CD4-positive, alpha-beta T cell treated with Interferon gamma for 1 hour (primary cell): ENCODE measurements at places on chromosomes 13 and 19.
A peak's percentile ranks its signal among the peaks of the same experiment; 100 is the strongest.

DNA sequence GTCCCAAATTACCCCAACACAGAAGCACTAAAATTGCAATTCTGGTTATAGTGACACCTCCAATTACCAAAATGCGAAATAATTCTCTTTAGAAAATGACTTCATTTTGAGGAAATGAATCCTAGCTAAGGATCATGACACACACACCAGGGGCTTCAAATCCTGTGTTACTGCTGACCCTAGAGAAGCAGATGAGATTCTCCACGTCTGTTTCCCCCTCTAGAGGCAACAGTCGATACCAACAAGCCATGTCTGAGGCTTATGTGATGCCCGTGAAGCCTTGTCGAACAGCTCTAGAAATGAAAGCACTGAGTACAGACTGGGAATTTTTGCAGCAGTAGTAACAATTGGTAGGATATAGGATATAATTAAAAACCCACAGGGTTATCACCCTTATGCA lies 153.6 kb upstream of the TMTC4 start:
- no peak for DNase-seq

DNA sequence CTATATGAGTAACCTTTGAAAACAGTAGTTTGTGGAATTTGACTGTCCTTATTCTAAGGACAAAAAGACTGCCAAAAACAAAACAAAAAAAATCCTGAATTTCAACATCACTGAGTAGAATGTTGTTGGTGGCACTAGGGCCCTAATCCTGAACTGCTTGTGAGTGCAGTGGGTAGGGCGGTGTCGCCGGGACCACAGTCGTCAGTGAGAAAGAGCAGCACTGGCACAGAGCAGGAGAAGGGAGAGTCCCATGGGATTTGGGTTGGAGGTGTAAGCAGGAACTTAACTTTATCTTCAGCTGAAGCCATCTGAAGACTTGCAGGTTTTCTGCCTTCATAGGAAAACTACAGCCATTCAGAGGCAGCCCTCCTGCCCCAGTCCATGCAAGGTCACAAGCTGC lies 5.6 kb downstream of the PCID2 start:
- no peak for DNase-seq

DNA sequence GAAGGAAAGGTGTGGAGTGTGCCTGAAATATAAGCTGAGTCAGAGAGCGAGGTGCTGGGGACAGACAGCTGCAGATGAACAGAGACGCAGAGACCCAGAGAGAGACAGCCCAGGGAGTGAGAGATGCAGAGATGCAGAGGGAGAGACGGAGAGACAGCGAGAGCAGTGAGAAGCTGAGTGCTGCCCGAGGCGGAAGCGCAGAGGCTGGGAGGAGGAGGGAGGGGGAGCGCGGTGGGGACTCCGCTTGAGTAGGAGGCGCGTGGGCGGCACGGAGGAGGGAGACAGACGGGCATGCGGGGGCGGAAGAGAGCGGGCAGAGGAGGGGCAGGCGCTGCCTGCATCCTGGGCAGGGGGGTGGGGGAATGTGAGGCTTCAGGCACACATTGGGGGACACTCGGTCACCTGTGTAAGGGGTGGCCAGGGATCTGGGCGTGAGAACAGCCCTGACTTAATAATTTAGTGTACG lies 25.7 kb downstream of the SLC8A2 start:
- DNase-seq, result peak; percentile 72

DNA sequence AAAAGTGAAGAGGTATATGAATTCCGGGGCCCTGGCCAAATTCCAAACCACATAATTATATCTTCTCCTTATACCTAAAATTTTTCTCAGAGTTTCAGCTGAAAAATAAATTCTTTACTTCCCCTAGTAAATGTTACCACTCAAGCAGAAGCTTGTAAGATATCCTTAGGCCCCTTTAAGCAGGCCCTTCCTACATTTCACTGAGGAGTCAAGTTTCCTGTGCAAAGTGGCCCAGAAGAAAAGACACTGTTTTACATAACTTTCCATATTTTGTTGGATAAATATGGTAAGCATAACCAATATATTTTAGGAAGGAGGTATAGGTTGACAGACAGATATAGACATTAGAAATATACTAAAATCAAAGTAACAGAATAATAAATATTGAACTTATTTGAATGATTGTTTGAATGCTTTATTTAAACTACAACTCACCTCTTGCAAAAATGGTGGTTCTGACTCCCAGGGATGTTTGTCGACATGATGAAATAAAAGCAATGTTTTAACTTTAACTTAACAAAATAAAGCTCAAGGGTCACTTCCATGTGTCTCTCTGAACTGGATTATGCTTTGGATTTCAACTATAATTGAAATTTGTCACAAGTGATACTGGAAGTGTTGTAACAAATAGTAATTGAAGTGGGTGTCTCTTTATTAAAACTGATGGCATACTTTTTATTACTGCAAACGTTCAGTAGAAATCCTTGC lies 141.2 kb downstream of the SPRY2 start:
- DNase-seq, result no peak

DNA sequence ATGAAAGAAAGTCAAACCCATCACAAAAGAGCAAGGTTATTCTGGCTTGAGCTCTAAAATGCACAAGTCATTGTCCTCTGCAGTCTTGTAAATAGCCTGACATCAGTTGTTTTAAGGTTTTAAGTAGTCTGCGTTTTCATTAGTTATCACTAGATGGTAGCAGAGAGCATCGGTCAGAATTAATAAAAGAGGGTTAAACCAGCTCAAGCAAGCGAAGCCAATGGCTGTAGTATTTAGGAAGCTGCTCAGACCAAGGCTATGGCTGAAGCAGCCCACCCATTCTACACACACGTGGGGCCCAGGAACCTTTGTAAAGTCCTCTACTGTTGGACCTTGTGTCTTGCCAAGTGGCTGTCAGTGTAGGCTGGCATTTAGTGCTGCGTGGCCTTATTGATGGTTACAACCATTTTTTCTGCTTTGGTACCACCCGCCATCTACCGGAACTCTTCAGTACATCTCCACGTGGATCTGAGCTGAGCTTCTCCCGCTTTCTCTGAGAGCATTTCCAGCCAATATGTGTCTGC lies 13.3 kb upstream of the ZNF57 start:
- no peak for DNase-seq

DNA sequence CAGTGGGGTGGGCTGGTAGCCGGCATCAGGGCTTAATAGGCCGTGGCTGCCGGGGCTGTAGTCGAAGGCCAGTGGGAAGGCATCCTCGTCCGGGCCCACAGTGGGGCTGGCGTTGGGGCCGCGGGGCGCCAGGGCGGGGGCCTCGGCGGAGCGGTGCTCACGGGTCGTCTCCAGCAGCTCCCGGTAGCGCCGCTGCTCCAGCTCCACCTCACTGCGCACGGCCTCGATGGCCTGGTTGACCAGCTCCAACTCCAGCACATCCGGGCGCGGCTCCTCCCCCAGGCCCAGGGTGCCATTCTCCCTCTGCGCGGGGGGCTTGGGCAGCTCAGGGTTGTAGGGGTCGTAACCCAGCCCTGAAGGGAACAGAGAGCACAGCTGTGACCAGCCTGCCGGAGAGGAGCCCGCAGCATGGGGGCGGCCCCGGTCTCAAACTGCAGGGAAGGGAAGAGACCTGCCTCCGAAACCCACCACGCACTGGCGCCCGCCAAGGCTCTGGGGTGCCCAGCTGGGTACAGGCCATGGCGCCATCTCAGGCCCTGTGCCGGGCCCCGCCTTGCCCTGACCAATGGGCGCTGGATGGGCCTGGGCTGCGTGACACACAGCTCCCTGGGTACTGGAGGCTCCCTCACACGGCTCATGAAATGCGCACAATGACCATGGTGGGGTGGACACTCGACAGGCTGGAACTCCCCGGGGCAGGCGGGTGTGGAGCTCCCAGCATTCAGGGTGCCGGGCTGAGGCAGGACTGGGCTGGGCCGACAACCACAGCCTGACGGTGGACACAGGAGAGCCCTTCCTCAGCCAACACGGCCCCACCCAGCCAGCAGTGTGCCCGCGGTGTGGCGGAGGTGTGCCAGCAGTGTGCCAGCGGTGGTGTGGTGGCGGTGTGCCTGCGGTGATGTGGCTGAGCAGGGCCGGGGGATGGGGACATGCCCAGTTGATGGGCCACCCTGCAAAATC lies 16.5 kb upstream of the ATP8B3 start:
- no peak for DNase-seq

GRCh38 chr13:107641574-107641973 lies 573.8 kb downstream of the LIG4 start:
- no peak for DNase-seq
